Mesenchymal stem cell (in vitro differentiated cells and primary cell): ENCODE measurements at places on chromosomes 7 and 10.

- H3K4me3 ChIP-seq = no peak overlapping the region
- no peaks in the 10 kb centered on the region for H3K36me3 ChIP-seq
- no peaks in the 10 kb centered on the region for H3K27me3 ChIP-seq
- no peak overlapping the region for H3K27ac ChIP-seq
- no peaks in the 10 kb centered on the region for H3K4me1 ChIP-seq
Observed at GRCh38 chr10:128476845-128477244, 350.6 kb upstream of the MKI67 start.

GRCh38 chr10:132446661-132447445 lies 49.9 kb downstream of the PWWP2B start:
- DNase-seq = peak; percentile 52
- H3K4me3 ChIP-seq = no peak overlapping the region
- peak overlapping the region; percentile 87 for H3K27ac ChIP-seq

GRCh38 chr7:138958391-138958956 lies 22.7 kb downstream of the KIAA1549 start:
- DNase-seq = peak; percentile 22
- no peak overlapping the region for H3K27ac ChIP-seq
- H3K4me1 ChIP-seq = peaks cover 4% of the 10 kb centered on the region
- H3K4me3 ChIP-seq = no peak overlapping the region
- no peaks in the 10 kb centered on the region for H3K36me3 ChIP-seq

DNA sequence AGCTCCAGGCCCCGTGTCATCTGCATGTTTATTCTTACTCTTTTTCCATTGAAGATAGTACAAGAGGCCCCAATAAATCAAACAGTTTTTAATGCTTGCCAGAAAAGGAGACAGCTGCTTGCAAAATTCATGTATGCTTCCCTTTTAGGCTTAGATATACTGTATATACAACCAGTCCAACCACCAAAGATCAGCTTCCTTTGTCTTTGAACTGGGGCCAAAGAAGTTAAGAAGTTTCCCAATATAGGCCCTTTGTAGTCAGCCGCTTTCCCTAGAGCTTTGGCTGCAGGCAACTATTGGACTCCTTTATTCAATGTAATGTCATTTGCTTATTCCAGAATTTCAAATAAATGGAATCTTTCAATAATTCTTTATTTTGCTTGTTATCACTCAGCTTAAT lies 1395.0 kb downstream of the GATA3 start:
- H3K27ac ChIP-seq = no peak overlapping the region
- H3K4me1 ChIP-seq = no peaks in the 10 kb centered on the region
- peak; percentile 17 for DNase-seq
- no peaks in the 10 kb centered on the region for H3K36me3 ChIP-seq
- no peak overlapping the region for H3K4me3 ChIP-seq
- H3K27me3 ChIP-seq = no peaks in the 10 kb centered on the region

GRCh38 chr10:79314761-79315601 lies 32.3 kb upstream of the PPIF start:
- DNase-seq = no peak
- no peak overlapping the region for H3K27ac ChIP-seq
- H3K36me3 ChIP-seq = peaks cover 60% of the 10 kb centered on the region
- H3K27me3 ChIP-seq = no peaks in the 10 kb centered on the region

- H3K36me3 ChIP-seq = no peaks in the 10 kb centered on the region
- H3K4me1 ChIP-seq = no peaks in the 10 kb centered on the region
- no peak overlapping the region for H3K4me3 ChIP-seq
- H3K27me3 ChIP-seq = no peaks in the 10 kb centered on the region
Observed at GRCh38 chr10:109062371-109062770, 860.9 kb downstream of the XPNPEP1 start.

DNA sequence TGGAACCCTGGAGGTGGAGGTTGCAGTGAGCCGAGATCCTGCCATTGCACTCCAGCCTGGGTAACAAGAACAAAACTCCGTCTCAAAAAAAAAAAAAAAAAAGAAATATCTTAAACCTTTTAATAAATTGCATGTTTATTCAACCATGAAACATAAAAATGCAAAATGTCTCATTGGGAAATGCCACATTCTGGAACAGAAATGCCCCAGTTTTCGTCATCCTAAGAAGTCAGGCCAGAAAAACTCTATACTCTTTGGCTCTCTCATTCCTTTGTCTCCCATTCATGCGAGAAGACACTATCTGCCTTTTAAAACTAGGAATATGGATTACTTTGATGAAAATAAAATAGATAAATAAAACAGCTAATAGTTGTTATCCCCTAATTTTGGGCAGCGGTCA lies 21.5 kb upstream of the ABLIM1 start:
- H3K36me3 ChIP-seq = no peaks in the 10 kb centered on the region
- H3K4me1 ChIP-seq = peaks cover 10% of the 10 kb centered on the region
- no peaks in the 10 kb centered on the region for H3K27me3 ChIP-seq
- H3K4me3 ChIP-seq = no peak overlapping the region
- no peak overlapping the region for H3K27ac ChIP-seq

DNA sequence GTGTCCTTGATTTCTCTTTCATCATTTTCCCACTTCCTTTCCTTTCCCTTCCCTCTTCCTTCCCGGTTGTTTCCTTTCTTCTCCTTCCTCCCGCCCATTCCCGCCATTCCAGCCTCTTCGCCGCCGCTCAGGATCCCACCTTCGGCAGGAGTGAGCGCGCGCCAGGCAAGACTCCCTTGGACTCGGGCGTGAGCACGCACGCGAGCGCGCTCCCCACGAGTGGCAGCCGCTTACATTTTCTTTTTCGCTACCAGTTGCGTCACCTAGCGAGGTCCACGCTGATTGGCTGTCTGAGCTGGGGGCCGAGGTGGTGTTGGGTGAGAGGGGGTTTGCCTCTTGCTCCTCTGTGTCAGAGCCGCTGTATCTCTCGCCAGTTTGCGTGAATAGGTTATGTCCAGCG lies 11.8 kb downstream of the ZAN start:
- peaks cover 1% of the 10 kb centered on the region for H3K4me1 ChIP-seq
- H3K4me3 ChIP-seq = no peak overlapping the region
- H3K36me3 ChIP-seq = no peaks in the 10 kb centered on the region
- no peak overlapping the region for H3K27ac ChIP-seq

- H3K27ac ChIP-seq = no peak overlapping the region
- peaks cover 5% of the 10 kb centered on the region for H3K27me3 ChIP-seq
- DNase-seq = no peak
- no peaks in the 10 kb centered on the region for H3K36me3 ChIP-seq
Observed at GRCh38 chr10:86730227-86730626, 26.2 kb upstream of the BMPR1A start.

GRCh38 chr7:79340212-79340611 lies 113.3 kb downstream of the MAGI2 start:
- no peaks in the 10 kb centered on the region for H3K4me1 ChIP-seq
- no peak for DNase-seq
- H3K27ac ChIP-seq = no peak overlapping the region
- H3K36me3 ChIP-seq = no peaks in the 10 kb centered on the region

DNA sequence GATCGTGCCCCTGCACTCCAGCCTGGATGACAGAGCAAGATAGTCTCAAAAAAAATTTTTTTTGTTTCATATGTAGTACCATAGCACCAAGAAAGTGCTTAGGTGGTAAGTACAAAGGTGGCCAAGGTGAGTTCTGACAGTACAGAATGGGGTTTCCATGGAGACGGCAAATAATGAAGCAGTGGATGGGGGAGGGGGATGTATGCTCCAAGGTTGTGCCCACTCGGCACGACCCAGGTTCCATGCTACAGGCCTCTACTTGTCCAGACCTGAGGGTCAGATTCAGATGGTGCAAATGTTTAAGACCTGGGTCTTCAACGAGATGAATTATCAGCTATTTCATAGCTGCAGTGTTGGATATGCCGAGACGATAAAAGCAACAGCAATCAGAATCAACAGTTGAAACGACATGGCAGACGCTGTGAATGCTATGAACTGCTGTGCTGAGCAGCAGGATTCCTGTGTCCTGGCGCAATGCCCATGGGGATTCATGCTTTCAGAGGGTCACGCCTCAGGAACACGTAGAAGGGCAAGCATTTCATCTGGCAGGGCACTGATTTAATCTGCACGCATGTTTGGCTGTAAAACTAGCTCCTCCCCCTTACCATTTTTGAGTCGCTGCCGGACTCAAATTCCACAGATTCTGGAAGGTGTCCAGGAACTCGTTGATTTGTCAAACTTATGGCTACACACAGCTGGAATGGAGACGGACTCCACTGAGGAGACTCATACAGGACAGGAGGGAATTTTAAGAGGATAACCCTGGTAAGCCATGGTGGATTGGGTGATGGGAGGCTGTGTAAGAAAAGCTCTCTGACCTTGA lies 256.5 kb downstream of the FRMD4A start:
- H3K36me3 ChIP-seq = no peaks in the 10 kb centered on the region
- H3K27ac ChIP-seq = peak overlapping the region; percentile 59
- H3K4me3 ChIP-seq = peak overlapping the region; percentile 21
- no peaks in the 10 kb centered on the region for H3K27me3 ChIP-seq
- peaks cover 2% of the 10 kb centered on the region for H3K4me1 ChIP-seq
- peak; percentile 94 for DNase-seq

GRCh38 chr7:128211626-128212025 lies 29.5 kb upstream of the LEP start:
- no peaks in the 10 kb centered on the region for H3K4me1 ChIP-seq
- H3K27ac ChIP-seq = no peak overlapping the region
- no peaks in the 10 kb centered on the region for H3K36me3 ChIP-seq
- peaks cover 61% of the 10 kb centered on the region for H3K27me3 ChIP-seq
- no peak for DNase-seq

- peak; percentile 43 for DNase-seq
- no peaks in the 10 kb centered on the region for H3K36me3 ChIP-seq
- no peaks in the 10 kb centered on the region for H3K27me3 ChIP-seq
- no peak overlapping the region for H3K27ac ChIP-seq
Observed at GRCh38 chr7:47739891-47740290, 158.0 kb upstream of the TNS3 start.

DNA sequence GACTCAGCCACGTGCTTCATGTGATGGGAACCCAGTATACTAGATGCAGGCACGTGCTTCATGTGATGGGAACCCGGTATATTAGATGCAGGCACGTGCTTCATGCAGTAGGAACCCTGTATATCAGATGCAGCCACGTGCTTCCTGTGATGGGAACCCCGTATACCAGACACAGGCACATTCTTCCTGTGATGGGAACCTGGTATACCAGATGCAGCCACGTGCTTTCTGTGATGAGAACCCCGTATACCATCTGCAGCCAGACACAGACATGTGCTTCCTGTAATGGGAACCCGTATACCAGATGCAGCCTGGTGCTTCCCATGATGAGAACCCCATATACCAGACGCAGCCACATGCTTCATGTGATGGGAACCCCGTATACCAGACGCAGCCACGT lies 44.0 kb downstream of the MGMT start:
- H3K4me1 ChIP-seq = peaks cover 4% of the 10 kb centered on the region
- no peak for DNase-seq
- no peak overlapping the region for H3K27ac ChIP-seq
- H3K27me3 ChIP-seq = no peaks in the 10 kb centered on the region

- no peak overlapping the region for H3K27ac ChIP-seq
- H3K4me1 ChIP-seq = peaks cover 2% of the 10 kb centered on the region
- H3K4me3 ChIP-seq = no peak overlapping the region
- no peaks in the 10 kb centered on the region for H3K27me3 ChIP-seq
- no peak for DNase-seq
- no peaks in the 10 kb centered on the region for H3K36me3 ChIP-seq
Observed at GRCh38 chr10:116126239-116126638, 146.8 kb downstream of the GFRA1 start.

- no peak overlapping the region for H3K4me3 ChIP-seq
- peak; percentile 37 for DNase-seq
- H3K27me3 ChIP-seq = no peaks in the 10 kb centered on the region
- no peak overlapping the region for H3K27ac ChIP-seq
- H3K4me1 ChIP-seq = peaks cover 1% of the 10 kb centered on the region
- H3K36me3 ChIP-seq = no peaks in the 10 kb centered on the region
Observed at GRCh38 chr7:94266238-94266644, 128.5 kb upstream of the COL1A2 start.

GRCh38 chr10:131363416-131363815 lies 51.9 kb upstream of the TCERG1L start:
- no peaks in the 10 kb centered on the region for H3K36me3 ChIP-seq
- H3K4me1 ChIP-seq = no peaks in the 10 kb centered on the region
- H3K27ac ChIP-seq = no peak overlapping the region
- H3K27me3 ChIP-seq = no peaks in the 10 kb centered on the region
- no peak overlapping the region for H3K4me3 ChIP-seq
- no peak for DNase-seq

GRCh38 chr7:51244885-51245284 lies 71.7 kb downstream of the COBL start:
- DNase-seq = no peak
- H3K27me3 ChIP-seq = no peaks in the 10 kb centered on the region
- H3K4me1 ChIP-seq = no peaks in the 10 kb centered on the region
- no peaks in the 10 kb centered on the region for H3K36me3 ChIP-seq
- H3K27ac ChIP-seq = no peak overlapping the region

- no peak for DNase-seq
- H3K4me3 ChIP-seq = no peak overlapping the region
- H3K27me3 ChIP-seq = no peaks in the 10 kb centered on the region
- H3K27ac ChIP-seq = no peak overlapping the region
Observed at GRCh38 chr10:102617041-102617440, 27.2 kb upstream of the TRIM8 start.

GRCh38 chr7:118324790-118325449 lies 100.4 kb downstream of the ANKRD7 start:
- no peaks in the 10 kb centered on the region for H3K27me3 ChIP-seq
- DNase-seq = no peak
- H3K4me3 ChIP-seq = no peak overlapping the region
- no peaks in the 10 kb centered on the region for H3K4me1 ChIP-seq
- H3K27ac ChIP-seq = no peak overlapping the region

GRCh38 chr7:100708395-100708794 lies 2.5 kb downstream of the POP7 start:
- peaks cover 10% of the 10 kb centered on the region for H3K36me3 ChIP-seq
- no peak overlapping the region for H3K27ac ChIP-seq
- no peaks in the 10 kb centered on the region for H3K27me3 ChIP-seq
- no peak for DNase-seq
- H3K4me3 ChIP-seq = no peak overlapping the region
- H3K4me1 ChIP-seq = peaks cover 15% of the 10 kb centered on the region

- no peak for DNase-seq
- H3K36me3 ChIP-seq = no peaks in the 10 kb centered on the region
- peaks cover 1% of the 10 kb centered on the region for H3K4me1 ChIP-seq
- no peak overlapping the region for H3K27ac ChIP-seq
- no peak overlapping the region for H3K4me3 ChIP-seq
Observed at GRCh38 chr7:157495594-157495993, 158.8 kb downstream of the DNAJB6 start.

GRCh38 chr10:69333205-69333604 lies 54.9 kb downstream of the HK1 start:
- H3K4me3 ChIP-seq = no peak overlapping the region
- DNase-seq = peak; percentile 78
- no peaks in the 10 kb centered on the region for H3K27me3 ChIP-seq
- H3K4me1 ChIP-seq = peaks cover 36% of the 10 kb centered on the region
